ENCODE measurements at places on chromosomes 13 and 19.

- DNase-seq, result no peak
Observed at GRCh38 chr19:1749373-1750342, 3.6 kb upstream of the ONECUT3 start.

DNA sequence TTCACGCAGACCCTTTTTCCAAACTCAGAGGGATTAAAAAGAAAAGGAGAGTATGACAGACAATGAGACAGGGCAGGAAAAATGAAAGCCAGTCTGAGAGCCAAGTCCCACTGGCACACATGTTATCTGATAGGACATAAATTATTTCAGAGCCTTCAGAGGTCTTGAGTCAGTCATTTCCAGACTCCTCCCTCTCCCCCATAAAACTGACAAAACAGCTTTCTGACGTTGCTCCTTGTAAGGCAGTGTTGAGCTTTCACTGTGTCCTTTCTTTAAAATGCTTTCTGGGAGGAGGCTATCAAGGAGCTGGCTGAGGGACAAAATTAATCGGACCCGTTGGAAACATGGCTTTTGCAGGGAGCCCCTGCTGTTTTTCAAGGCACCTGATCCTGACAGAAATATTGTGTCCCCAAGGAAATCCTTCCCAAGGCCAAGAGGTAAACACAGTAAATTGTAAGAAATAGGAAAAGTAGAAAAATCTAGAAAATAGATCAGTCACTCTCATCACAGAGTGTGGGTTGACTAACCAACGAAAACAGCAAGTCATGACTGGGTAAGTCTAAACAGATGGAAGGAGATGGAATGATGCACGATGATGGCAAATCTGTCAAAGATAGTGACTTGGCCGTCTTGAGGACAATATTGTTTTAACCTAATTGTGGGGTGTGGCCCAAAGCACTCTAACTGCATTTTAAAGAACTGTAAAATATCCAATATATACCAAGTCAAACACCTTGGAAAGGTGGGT lies 89.7 kb downstream of the DCT start:
- DNase-seq, result peak; percentile 54

DNA sequence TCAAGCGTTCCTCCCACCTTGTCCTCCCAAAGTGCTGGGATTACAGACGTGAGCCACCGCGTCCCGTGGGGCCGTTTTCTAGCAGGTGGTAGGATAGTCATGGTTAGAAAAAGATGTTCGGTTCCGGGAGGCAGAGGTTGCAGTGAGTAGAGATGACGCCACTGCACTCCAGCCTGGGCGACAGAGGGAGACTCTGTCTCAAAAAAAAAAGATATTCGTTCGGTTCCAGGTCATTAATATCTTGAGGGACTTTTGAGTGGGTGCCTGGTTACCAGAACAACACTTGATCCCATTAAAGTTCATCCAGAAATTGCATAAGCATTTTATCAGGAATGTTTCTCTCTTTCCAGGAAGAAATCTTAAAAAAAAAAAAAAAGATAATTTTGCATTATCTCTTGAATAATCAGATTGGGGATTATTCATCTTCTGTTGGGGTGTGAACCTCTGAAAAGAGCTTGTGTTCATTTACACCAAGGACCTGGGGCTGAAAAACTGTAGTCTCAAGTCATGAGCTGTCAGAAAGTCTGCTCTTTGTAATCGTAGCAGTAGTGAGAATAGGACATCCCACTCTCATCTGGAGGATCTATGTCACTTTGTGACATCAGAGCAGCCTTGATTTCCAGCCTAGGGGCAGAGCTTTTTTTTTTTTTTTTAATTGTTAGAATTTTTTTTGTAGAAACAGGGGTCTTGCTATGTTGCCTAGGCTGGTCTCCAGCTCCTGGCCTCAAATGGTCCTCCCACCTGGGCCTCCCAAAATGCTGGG lies 1.0 kb upstream of the ETHE1 start:
- no peak for DNase-seq

GRCh38 chr19:29842471-29843179 lies 30.8 kb downstream of the CCNE1 start:
- no peak for DNase-seq

- DNase-seq, result no peak
Observed at GRCh38 chr19:55683449-55684261, 8.6 kb downstream of the EPN1 start.

DNA sequence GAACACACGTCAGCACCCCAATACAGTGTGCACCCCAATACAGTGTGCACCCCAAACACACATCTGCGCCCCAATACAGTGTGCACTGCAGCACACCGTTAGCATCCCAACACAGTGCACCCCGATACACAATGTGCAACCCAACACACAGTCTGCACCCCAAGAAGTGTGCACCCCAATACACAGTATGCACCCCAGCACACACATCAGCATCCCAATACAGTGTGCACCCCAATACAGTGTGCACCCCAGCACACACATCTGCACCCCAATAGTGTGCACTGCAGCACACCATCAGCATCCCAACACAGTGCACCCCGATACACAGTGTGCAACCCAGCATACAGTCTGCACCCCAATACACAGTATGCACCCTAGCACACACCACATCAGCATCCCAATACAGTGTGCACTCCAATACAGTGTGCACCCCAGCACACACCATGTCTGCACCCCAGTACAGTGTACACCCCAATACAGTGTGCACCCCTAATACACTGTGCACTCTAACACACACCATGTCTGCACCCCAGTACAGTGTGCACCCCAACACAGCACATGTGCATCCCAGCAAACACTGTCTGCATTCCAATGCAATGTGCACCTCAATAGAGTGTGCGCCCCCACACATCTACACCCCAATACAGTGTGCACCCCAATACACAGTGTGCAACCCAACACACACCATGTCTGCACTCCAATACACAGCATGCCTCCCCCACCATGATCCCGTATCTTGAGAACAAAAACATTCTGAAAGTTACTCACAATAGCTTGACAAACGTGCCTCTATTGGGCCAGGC lies 855 bp upstream of the CARS2 start:
- no peak for DNase-seq

GRCh38 chr13:33227927-33228647 lies 57.5 kb downstream of the STARD13 start:
- DNase-seq, result no peak

- no peak for DNase-seq
Observed at GRCh38 chr13:26007261-26008125, 44.3 kb downstream of the SHISA2 start.

- no peak for DNase-seq
Observed at GRCh38 chr19:52028780-52029123, 573 bp upstream of the ZNF614 start.

DNA sequence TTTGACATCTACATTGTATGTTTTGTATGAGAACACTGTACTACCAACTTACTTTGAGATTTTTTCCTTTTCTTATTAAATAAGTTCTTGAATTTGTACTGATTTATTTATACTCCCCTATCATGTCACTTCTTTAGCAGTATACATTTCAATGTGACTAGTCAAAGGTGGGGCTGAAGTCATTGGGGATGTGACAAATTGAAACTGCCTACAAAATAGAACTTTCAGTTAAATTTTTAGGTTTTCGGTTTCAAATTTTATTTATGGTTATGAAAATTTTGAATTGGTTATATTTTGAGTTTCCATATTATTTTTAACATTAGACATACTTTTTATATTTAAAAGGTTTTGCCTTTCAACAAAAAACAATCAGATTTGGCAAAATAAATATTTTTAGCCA lies 221.6 kb downstream of the NBEA start:
- no peak for DNase-seq

DNA sequence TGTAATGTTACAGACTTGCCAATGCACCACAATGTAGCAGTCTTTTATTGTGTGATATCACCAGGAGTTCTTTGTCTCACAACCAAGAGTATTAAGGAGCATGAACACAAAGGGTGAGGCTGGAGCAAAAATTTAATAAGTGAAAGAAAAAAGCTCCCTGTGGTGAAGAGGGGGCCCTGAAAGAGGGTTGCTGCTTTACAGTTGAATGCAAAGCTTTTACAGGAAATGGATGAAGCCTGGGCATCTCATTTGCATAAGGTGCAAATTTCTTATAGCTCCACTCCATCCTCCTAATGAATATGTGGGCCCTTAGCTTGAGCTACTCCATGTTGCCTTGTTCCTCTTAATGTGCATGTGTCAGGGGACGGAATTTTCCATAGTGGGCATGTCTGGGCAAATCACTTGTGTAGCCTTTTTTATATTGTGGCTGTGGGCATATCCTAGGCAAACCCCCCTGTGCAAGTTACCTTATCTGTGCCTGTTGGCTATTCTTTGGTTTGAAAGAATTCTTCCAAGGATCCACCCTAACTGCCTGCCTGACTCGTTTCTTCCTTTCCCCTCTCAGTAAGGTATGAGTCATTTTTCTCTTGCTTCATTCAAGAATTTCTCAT lies 45.3 kb upstream of the TRPC4 start:
- no peak for DNase-seq

- peak; percentile 58 for DNase-seq
Observed at GRCh38 chr13:98320561-98321105, 143.6 kb upstream of the RNF113B start.

GRCh38 chr13:26910754-26911465 lies 150.3 kb upstream of the GPR12 start:
- DNase-seq, result peak; percentile 33
